ENCODE measurements at places on chromosomes 11 and 22.
A peak's percentile ranks its signal among the peaks of the same experiment; 100 is the strongest.

DNA sequence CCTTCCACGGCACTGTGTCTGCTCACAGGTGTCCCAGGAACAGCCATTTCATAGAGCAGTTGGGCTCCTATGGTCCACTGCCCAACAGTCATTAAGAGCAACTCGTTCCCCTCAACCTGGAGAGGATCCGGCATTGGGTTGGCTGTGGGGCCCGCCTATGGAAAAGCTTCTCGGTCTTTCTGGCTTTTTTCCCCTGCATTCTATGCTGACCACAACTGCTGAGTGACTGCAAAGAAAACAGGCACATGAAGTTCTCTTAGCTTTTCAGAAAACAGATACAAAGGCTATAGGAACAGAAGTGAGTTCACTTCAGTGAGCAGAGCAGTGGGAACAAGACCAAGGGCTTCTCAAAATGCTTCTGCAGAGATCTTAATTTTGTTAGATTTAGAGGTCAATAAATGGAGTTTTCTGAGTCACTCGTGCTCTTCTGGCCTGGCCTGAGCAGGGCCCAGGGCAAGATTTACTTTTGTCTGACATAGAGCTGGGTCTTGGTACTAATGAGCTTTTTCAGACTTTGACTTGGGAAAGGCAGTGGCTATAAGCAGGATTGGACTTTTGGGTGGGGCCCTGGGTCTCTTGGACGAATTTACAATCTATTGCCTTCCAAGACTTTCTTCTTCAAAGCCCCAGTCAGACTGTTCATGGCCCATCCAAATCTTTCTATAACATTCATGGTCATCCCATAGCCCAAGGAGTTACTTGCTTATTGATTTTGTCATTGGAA lies 13.6 kb upstream of the APOL5 start:
- no peak for DNase-seq

DNA sequence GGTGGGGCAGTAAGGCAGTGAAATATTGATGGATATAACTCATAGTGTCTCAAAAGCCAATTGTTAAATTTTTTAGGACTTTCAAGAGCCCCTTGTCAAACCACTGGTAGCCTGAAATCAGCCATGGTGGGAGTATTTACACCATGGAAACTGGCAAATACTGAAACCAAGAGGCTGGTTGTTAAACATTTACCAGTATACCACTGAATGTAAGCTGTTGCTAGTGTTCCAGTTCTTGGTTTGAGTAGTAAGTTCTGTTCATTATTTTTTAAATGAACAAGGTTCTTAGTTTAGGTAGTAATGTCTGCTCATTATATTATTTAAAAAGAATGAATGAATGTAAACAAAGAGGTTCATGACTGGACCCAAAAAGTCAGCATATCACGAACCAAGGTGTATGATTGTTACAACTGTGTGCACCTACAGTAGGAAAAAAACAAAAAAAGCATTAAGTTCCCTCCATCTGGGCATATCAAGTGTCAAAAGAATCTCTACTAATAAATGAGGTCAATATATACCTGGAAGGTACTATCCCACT lies 4.5 kb upstream of the EIF3F start:
- no peak for DNase-seq

- DNase-seq = no peak
Observed at GRCh38 chr11:17496406-17496805, 19.8 kb upstream of the ABCC8 start.

DNA sequence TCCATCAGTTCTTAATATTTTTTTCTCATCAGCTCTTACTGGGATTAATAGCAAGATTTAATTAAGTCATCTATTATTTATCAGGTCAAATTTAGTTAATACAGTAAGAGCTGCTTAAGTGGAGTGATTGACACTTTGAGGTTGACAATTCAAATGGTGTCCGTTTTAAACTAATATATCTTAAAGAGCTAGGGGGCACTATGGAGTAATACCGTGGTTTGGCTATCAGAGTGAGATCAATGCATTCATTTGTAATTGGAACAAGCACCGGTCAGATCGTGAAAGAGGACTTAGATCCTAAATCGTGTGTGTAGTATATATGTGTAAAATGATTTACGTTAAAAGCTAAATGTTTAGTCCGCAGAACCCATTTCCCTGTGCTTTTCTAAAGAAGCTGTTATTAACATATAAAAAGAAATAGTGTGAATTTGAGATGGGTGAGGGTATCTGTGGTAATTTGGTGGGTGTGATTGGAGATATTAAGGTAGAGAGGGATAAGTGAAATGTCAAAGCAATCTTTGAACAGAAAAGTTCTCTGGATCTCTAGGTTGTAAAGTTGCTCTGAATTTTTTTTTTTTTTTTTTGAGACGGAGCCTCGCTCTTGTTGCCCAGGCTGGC lies 2.3 kb downstream of the SIK2 start:
- DNase-seq = peak; percentile 22

DNA sequence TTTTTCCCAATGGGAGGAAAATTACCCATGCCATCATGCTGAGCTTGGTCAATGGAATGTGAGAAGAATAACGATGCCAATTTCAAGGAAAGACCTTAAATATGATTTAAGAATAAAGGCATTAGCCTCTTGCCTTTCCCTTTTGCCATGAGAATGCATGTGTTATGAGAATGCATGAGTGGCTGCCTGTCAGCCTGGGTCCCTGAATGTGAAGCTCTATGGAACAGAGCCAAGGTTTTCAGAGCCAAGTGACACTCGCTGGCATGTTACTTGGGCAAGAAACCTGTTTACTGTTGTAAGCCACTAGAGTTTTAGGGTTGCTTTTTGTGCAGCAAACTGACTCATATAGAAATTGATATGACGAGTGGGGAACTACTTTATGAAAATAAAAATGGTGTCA lies 75.7 kb downstream of the JRKL start:
- DNase-seq = no peak

- DNase-seq = no peak
Observed at GRCh38 chr11:119686177-119686882, 42.7 kb downstream of the NECTIN1 start.
